NAMALWA (cell line): ENCODE measurements at places on chromosomes 2 and 18.
A peak's percentile ranks its signal among the peaks of the same experiment; 100 is the strongest.

- DNase-seq: no peak
Measured at GRCh38 chr18:39845631-39846030, 2109.4 kb upstream of the PIK3C3 start.

DNA sequence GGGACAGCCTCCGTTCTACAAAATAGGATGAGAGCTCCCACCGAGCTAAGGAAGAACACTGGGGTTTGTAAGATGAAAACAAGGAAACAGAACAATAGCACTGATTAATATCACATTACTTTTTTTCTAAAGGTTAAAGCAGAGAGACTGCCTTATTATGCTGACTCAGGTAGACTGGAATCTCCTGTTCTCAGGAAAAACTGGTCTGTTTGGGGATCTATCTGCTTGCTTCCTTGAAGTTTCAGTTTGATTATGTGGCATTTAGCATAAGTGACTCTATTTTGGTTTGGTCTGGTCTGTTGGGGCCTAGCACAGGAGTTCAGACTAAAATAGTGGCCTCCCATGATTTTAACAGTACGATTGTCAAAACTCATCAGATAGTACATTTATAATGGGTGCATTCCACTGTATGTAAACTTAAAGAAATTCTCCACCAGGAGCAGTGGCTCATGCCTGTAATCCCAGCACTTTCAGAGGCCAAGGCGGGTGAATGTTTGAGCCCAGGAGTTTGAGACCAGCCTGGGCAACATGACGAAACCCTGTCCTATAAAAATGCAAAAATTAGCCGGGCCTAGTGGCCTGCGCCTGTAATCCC lies 64.1 kb upstream of the NDUFV2 start:
- DNase-seq: no peak

DNA sequence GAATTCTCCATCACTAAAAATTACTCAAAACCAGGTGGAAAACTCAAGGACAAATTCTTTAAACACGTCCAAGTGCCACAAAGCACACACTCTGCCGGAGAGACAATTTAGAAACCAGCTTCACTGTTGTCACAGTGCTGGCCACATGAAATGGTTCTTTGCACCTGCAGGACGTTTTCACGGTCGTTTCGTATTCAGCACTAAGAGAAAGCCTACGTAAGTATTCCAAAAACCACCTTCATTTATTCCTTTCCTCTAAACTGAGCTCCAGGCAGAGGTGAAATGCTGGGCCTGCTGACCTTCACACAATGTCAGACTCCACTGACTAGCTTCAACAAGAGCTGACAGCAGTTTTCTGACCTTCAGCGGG lies 680 bp downstream of the ATP5F1A start:
- peak; percentile 63 for DNase-seq

GRCh38 chr2:201751566-201751965 lies 29.2 kb downstream of the ALS2 start:
- DNase-seq: no peak

GRCh38 chr2:54545702-54546450 lies 89.7 kb downstream of the SPTBN1 start:
- DNase-seq: no peak

- DNase-seq: peak; percentile 77
Measured at GRCh38 chr18:59631583-59632181, 65.5 kb downstream of the CCBE1 start.

DNA sequence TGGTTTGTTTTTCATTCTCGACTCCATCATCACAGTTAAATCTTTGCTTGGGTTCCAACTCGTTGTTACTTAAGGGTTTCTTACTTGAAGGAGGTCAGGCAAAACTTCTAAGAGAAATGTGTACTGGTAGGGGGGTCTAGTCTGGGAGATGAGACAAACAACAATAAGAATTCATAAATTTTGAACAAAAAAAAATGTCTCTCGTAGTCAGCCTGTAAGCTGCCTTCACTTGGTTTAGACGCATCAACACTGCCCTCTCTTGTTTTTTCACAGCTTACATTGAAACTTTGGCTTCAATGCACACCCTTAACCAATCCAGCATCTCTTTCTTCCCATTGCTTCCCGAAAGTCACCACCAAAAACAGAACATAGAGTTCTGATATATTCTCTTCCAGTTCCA lies 576.4 kb upstream of the PIK3C3 start:
- DNase-seq: no peak

- DNase-seq: no peak
Measured at GRCh38 chr2:127220768-127221527, 849 bp upstream of the CYP27C1 start.

DNA sequence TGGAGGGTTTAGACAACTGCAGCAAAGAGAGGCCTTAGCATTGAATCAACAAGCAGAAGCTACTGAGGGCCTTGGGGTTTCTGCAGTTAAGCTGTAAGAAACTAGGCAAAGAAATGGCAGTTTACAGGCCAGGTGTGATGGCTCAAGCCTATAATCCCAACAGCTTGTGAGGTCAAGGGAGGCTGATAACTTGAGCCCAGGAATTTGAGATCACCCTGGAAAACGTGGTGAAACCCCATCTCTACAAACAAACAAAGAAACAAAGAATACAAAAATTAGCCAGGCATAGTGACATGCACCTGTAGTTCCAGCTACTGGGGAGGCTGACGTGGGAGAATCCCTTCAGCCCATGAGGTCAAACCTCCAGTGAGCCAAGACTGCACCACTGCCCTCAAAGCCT lies 421.6 kb upstream of the CHST9 start:
- no peak for DNase-seq

DNA sequence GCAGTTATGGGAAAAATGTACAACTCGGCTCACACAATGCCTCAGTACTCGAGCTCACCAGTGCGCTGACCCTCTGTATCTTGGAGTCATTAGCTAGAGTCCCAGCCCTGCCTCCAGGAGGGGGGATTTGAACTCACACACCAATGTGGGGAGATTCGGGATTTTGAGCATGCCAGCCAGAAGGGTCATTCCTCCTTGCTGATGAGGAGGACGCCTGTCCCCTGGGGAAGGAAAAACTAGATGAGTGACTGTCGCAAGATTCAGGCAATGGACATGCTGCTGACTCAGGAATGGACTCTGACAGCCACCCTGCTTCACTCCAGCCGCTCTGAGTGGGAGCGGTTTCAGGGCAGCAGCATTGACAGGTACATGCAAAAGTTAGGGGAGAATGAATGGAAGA lies 20.6 kb downstream of the FIGN start:
- DNase-seq: no peak
